Effector memory CD8-positive, alpha-beta T cell (primary cell): ENCODE measurements at places on chromosomes 5 and 9.
A peak's percentile ranks its signal among the peaks of the same experiment; 100 is the strongest.

DNA sequence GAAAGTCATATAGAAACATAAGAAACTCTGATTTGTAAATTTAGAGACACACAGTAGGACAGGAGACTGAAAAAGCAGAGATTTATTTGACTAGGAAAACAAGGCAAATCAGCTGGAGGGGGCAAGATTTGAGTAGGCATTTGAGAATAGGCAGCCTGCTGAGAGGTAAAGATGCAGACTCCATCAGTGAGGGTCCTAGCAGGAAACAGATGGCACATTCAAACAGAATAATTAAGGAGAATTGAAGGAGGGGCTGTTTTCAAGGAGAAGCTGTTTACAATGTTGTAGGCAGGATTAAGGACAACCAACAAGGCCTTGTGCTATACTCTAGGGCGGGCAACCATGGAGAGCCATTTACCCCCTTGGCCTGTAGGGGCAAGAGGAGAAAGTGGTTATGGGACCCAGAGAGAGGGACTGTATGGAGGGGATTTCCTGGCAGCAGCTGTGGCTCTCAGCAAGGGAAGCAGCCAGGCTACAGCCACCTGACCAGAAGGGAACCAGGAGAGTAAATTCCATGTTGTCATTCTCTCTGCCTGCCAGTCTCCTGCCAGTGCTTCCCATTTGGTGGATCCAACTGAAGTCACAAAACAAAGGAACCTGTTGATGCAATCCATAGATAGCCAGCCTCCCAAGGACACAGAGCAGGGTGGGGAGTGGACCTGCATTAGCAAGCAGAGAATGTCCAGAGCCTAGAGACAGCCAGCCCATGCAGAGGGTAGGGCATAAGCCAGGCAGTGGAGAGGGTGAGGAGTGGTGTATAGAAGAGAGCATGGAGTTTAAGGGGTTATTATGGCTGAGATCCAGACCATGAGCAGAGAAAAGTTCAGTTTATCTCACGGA is 38.2 kb downstream of the PAPPA start:
- no peak for DNase-seq

DNA sequence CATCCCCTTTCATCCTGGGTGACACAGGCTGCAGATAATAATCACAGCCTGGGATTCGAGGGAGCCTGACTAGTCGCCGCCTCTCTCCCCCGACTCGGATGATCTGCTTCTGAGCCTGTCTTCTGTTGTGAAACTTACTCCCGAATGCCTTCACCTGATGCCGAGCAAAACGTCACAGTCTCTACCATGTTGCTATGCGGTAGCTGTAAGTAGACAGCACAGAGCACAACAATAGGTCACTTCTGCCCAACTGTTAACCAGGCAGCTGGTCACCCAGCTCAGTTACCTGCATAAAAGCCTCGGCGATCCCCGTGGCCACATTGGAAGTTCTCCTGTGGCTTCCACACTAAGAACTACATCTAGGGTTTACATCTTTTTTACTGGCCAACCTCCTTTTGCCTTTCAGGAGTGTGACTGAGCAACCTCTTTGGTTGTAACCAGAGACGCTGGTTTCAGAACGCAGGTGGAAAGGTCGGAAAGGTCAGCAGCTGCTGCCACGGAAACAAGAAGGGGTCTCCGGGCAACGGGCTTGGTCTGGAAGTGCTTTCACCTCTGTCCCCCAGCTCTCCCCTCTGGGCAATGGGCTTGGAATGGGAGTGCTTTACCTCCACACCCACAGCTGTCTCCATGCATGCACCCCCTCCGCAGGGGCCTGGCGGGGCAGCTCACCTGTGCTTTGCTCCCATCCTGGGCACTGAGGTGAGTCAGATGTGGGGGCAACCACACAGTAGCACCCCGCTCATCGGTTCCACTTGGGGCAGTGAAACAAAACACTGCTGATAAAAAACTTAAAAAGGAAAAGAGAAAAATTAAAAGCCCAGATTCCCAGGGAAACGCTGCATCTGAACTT is 7.6 kb upstream of the PPP1R26 start:
- DNase-seq, result no peak

- no peak for DNase-seq
Measured at GRCh38 chr5:109652096-109652495, 37.6 kb upstream of the MAN2A1 start.

- no peak for DNase-seq
Measured at GRCh38 chr9:37030611-37030939, 3.5 kb downstream of the PAX5 start.

DNA sequence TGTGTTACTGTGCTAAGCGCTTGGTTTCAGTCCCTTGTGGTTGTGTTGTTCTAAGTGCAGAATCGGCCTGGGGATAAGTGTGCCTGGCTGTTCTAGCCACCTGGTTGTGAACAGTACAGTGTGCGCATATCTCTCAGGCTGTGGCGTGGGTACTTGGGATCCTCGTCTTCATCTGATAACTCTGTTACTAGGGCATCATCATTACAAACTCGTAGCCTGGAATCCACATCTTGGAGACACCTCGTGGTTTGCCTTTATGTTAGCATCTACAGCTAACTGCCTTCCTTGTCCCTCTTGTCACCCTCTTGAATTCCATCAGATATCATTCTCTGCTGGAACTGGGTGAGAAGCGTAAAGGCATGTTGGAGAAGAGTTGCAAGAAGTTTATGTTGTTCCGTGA is 41.5 kb downstream of the SPTAN1 start:
- DNase-seq, result no peak

GRCh38 chr5:169810524-169810923 is 169.8 kb downstream of the INSYN2B start:
- no peak for DNase-seq

GRCh38 chr9:16884952-16885513 is 14.6 kb upstream of the BNC2 start:
- DNase-seq, result no peak

DNA sequence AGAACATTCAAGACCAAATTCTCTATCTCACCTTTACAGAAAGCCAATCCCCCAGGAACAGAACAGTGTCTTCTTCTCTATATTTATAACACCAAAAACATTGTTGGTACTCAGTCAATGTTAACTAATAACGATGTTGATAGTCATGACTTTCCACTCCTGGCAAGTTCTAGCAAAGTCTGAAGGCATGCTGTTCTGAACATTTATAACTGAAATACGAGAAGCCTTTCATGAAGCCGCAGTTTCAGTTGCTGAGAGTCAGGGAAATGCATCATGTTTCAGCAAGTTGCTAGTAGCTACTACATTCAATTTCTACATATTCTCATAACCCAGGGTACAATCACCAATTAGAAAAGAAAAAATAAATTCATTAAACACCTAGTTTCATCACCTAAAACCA is 301.4 kb downstream of the PDE4D start:
- DNase-seq, result no peak

GRCh38 chr9:113719919-113720318 is 156.2 kb upstream of the ZNF618 start:
- DNase-seq, result no peak

DNA sequence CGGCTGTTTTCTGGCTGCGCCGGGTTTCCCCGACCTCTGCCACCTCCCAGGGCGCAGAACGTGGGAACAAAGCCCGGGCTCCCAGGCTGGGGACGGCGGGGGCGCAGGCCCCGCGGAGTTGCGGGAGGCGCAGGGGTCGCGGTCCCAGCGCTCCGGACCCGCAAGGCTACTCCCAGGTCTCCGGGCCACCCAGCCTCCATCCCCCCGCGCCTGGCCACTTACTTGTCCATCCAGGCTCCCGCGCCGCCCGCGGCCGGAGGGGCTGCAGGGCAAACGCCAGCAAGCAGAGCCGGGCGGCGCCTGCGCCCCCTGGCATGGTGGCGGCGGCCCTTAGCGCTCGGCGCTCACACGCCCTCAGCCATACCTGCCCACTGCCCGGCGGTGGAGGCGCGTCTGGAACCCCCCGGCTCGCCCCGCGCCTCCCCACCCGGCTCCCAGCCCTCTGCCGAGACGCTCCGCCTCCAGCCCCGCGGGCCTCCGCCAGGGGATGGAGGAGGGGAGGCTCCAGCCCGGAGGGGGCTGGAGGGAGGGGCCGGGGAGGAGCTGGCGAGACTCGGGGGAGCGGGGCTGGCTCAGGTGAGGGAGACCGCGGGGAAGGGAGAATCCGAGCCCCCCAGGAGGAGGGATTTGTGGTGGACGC is at the start of gene ADAM19:
Gene ADAM19 (minus strand): TSS at position 395 of the 640 bp plus-strand sequence. CDS start 79 bp downstream, at position 316.
- peak; percentile 21 for DNase-seq

DNA sequence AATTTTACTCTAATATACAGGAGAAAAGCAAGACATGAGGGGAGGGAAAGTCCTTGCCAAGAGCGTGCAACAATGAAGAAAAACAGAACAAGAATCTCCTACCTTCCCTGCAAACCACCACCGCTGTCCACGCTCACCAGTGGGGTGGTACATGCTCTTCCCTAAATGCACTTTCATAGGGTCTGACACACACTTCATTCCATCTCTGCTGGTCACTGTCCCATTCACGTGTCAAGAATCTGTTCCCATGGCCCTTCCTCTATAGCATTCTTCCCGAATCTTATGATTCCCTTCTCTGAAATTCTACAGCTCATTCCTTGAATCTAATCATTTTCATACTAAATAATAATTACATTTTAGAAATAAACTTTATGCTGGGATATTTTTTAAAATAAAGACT is 11.4 kb upstream of the DNAH5 start:
- no peak for DNase-seq

GRCh38 chr5:115179394-115180164 is 9.9 kb upstream of the TRIM36 start:
- no peak for DNase-seq

DNA sequence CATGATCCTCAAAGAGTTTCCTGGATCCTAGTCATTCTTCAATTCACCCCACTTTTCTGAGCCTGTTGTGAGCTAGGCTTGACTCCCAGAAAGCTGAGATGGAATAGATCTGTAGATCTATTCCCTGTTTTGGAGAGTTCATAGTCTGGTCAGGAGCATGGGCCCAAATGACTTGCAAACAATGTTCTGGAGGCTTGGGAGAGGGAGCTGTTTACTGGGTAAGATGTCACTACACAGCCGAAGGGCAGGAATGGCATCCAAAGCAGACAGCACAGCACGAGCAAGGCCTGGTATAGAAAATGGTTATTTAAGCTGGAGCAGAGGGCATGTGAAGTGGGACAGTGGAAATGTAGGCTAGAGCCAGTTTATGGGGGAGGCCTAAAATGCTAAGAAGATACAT is 152.5 kb upstream of the ALDH1B1 start:
- DNase-seq, result no peak

- no peak for DNase-seq
Measured at GRCh38 chr5:133397990-133398645, 214.2 kb downstream of the FSTL4 start.

DNA sequence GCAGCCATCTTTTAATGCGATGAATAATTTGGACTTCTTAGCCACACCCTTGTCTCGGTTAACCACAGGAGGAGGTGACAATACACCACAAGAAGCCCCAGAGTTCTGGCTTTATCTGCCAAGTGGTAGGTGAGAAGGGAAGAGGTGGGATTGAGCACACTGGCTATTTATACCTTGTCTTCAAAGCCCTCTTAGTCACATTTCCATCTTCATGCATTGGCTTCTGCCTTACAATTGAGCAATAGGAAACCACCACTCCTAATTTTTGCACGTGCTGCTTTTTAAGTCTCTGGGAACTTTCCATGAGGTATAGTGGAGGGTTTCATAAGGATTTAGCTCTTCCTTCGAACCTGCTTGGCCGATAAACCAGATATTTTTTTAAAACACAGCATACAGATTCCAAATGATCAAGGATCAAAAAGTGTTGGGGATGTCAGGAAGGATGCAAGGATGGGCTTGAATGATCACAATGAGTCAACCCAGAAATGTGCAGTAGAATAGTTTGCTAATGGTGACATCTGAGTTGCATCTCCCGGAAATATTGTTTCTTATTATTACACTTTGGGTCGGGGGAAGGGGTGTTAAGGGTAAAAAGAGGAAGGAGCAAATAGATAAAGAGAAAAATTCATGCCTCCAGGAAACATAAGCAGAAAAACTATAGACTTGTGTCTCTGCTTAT is 25.5 kb downstream of the PLAC8L1 start:
- no peak for DNase-seq

DNA sequence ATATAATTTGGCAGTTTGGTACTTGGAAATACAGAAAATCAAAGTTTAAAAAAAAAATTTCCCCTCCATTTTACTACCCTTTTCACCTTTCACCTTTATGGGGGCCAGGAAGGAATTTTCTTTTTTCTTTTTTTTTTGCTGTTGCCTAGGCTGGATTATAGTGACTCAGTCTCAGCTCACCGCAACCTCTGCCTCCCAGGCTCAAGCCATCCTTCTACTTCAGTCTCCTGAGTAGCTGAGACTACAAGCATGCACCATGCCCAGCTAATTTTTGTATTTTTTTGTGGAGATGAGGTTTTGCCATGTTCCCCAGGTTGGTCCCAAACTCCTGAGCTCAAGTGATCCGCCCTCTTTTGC is 9.1 kb downstream of the CHMP5 start:
- no peak for DNase-seq

DNA sequence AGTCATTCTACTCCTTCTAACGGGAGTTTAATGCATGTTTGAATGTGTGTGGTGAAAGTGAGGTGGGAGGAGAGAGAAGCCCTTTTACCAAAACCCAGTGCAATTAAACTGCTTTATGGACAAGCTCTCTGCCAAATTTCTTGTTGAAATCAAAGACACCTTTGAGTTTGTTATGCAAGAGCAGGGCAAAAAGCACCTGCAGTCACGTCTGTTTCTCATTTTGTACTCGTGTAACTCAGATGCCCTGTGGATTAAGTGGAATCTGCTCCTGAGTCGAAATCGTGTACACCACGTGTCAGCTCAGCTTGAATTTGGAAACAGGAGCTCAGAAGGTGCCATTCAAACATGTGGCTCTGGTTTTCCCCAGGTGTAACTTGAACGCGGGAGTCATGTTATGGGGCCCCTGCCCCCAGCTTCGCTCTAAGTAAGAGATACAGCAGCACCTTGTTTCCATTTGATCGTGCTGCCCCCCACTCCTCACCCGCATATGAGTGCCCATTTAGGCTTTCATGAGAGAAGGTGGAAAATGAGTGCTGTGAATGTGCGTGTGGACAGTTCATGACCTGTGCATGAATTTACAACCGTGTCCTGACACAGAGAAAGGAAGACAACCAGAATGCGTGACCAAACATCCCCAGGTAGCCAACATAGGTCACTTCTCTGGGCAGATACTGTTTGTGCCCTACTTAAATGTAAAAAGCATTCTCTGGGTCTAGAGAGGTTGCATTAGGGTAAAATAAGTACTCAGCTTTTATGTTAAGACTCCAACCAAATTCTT is 347.0 kb upstream of the SLC30A5 start:
- no peak for DNase-seq

- DNase-seq, result no peak
Measured at GRCh38 chr5:1129711-1130055, 17.8 kb upstream of the SLC12A7 start.

DNA sequence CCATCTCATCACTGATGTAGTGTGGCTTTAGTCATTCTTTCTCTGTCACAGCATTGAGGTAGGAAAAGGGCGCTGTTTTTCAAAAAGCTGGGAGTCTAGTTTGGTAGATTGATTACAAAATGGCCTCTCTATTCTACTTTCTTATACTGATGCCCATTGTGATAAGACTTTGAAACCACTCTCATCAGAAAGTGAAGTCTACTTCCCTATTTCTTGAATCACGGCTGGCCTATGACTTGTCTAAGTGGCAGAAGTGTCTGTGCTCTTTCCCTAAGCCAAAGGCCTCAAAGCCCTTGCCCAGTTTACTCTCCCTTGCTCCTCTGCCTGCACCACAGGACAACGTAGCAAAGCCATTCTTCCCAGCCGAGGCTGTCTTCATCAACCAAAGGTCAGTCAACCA is 83.0 kb upstream of the IL33 start:
- DNase-seq, result no peak

- DNase-seq, result no peak
Measured at GRCh38 chr5:493119-493701, 31.0 kb downstream of the SLC9A3 start.
